Fibroblast of mammary gland (primary cell): ENCODE measurements at places on chromosomes 12 and 14.

DNA sequence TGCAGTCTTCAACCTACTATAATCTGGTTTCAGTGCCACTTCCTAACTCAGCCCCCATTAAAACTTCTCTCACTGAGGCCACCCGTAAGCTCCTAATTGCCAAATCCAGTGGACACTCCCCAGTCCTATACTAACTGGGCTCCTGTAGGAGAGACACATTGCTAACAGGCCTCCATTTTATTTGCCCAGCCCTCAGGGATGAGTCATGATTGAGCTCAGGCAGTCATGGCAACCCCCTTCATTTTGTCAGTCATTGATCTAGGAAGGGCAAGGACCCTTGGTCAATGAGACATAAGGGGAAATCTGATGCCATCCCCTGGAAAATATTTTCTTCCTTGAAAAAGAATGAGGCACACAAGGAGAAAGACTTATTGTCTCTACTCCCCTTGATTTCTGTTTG, 70.1 kb upstream of the HIF1A start:
- DNase-seq = peak; percentile 53

DNA sequence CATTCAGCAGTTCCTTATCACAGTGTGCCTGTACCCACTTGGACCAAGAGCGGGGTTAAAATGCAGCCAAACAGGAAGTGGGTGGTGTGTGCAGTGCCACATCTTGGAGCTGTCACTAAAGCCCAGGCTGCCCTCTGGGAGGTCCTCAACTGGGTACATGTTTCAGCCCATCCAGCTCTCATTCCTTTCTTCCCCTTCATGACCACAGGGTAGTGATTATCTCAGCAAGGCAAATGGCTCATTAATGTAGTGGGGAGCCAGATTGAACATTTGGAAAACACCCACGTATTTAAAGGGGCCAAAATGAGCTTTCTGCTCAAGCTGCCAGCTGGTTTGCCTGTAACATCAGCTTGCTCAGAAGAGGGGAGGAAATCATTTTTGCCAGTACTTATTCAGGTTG, 210.8 kb upstream of the BTG1 start:
- DNase-seq = peak; percentile 26

- DNase-seq = peak; percentile 71
These were observed 325 bp upstream of the CLIP1 start for GRCh38 chr12:122422730-122423257.

DNA sequence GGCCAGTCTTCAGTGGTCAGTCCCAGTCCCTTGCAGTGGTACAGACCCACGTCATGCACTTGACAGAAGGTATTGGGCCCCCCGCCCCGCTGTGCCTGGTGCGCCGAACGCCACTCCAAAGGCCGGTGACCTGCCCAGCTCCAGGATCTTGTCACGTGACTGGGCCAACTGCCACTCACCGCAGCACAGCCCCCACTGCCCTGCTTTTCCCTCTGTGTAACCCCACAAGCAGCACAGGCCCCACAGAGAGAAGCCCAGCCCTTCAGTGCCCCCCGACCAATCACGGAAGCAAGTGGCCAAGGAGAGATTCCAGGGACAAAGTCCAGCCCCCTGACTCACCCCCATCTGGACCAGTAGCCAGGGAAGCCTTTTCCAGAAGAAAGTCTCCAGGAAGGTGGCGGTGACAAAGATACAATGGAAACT, 498 bp downstream of the GPR132 start:
- peak; percentile 56 for DNase-seq

GRCh38 chr12:108167974-108168373, 38.9 kb downstream of the WSCD2 start:
- DNase-seq = no peak

DNA sequence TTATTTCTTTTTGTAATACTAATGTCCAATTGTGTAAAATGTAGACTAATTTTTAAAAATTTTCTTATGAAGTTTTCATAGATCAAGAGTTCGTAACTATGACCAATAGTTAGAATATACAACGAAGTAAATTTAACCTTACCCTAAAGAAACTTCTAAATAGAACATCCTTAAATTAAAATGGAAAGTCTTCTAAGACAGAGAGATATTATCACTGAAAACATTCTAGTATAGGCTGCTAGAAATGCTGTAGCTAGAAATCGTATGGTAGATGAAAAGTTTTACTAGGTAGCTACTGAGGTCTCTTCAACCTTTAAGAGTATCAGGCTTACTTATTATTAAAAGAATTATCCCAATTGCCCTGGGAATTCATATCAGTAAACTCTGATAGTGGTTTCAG, 925 bp downstream of the CLEC2A start:
- DNase-seq = no peak

- no peak for DNase-seq
These were observed 88.3 kb downstream of the IRF2BPL start for GRCh38 chr14:76940021-76940760.
